Stimulated activated CD8-positive, alpha-beta memory T cell treated with anti-CD3 and anti-CD28 coated beads, Interleukin-4, amount 100 ng/mL, for 24 hours (primary cell): ENCODE measurements at places on chromosomes 7 and 10.

- no peak for DNase-seq
Measured at GRCh38 chr10:123134343-123134914, 1.3 kb upstream of the HMX3 start.

- no peak for DNase-seq
Measured at GRCh38 chr10:35364808-35365207, 28.5 kb downstream of the CCNY start.

GRCh38 chr7:150325110-150325611 lies 1.8 kb upstream of the ACTR3C start:
- no peak for DNase-seq

DNA sequence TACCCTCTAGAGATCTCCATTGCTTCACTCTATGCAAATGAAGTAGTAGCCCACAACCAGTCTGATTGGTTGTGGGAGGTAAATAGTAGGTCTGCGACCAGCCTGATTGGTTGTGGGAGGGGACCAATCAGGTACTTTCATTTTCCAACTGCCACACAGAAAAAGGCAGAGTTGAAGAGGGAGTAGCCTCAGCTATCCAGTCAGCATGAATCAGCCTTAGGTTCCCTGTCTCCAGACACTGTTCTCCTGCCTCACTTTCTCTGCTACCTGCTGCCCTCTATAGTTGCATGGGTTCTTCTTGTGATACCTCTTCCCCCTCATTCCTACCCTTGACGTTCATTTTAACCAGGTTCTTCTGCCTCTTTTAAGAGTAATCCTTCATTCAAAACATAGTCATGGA lies 114.5 kb upstream of the LYZL1 start:
- DNase-seq: no peak

DNA sequence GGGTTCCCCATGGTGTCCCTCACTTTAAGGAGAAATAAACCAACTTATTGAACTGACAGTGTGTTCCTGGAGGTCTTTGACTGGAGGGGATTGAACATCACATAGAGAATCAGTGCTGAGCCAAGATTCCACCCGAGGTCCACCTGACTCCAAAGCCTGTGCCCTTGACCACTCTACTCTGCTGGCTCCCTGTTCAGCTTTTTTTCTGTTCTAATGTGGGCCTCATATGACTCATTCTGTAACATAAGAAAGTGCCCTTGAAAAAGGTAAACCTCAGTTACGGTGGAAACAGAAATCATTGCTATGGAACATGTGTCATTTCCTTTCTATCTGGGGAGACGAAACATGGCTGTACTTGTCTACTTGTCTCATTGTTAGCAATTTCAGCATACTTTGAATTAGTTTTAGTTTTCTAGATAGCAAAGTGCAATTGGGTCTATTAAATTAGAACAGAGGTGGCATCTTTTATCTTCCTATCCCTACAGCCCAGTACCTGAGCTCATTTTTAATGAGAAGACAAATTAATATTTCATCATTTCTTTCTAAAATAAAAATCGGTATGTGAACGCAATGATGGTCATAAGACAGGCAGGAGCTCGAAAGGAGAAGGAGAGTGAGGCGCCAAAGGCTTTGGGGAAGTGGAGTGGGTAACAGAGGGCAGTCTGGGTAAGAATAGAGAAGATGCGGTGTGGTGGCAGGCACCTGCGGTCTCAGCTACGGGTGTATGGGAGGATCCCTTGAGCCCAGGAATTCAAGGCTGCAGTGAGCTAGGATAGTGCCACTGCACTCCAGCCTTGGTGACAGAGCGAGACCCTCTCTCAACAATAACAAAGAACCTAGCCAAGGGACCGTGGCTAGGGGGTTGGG lies 1.5 kb downstream of the GSDME start:
- no peak for DNase-seq

GRCh38 chr7:155489862-155490696 lies 32.1 kb downstream of the EN2 start:
- no peak for DNase-seq

GRCh38 chr7:11379641-11380040 lies 406.0 kb downstream of the PHF14 start:
- DNase-seq: no peak

DNA sequence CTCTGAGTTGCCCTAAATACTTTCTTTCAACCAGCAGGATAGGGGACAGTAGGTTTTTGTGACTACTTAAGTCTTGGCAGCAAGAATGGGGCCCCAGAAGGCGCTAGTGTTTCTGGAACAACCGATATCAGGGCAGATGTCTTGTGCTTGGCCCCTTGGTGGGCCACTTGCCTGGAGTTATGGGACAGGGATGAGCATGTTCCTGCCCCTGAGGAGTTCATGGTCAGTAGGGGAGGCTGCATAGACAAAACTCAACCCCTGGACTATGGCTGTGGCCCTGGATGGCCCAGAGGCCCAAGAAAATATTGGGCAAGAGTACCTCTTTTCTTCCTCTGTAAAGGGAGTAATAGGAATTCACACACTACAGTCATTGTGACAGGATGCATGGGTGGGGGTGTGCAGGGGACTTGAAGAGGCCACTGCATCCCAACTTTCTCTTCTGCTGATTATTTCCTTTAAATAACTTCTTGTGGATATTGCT lies 57.7 kb upstream of the IGFBP3 start:
- DNase-seq: no peak

- no peak for DNase-seq
Measured at GRCh38 chr10:122499012-122499411, 37.7 kb downstream of the HTRA1 start.

DNA sequence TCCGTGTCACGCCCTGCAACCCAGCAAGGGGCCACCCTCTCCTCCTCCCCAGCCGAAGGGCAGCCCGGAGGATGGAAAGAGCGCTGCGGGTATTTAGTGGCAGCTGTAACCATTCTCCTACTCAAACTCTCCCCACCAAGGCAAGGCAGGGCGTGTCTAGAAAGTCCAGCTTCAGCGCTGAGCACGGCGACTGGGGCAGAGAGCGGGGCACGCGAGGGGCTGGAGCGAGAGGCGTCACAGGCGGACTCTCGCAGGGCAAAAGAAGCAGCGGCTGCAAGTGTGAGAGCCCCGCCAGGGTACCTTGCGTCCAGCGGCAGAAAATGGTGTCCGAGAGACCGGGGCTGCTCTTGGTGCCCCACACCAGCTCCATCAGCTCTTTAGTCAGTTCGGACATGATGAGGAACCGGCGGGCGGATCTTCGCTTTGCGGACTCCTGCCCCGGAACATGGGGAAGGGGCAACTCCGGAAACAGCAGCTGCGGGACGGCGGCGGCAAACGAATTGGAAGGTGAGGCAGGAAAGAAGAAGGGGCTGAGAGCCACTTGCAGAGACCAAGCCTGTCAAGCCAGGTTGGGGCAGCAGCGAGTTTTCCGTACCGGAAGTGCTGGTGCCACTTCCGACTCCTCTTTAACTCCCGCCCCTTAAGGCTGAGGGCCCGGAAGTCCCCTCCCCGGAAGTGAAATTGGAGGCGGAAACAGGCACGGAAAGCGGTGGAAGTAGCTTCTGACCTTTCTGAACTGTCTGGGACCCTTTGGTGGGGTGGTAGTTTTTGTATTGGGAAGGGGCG lies at the start of gene MINDY3:
TSS of gene MINDY3 (minus strand) at position 602 of the 786 bp plus-strand sequence. CDS start at position 394, 208 bp downstream.
- peak; percentile 76 for DNase-seq

- DNase-seq: no peak
Measured at GRCh38 chr10:128297709-128298378, 171.6 kb upstream of the MKI67 start.

DNA sequence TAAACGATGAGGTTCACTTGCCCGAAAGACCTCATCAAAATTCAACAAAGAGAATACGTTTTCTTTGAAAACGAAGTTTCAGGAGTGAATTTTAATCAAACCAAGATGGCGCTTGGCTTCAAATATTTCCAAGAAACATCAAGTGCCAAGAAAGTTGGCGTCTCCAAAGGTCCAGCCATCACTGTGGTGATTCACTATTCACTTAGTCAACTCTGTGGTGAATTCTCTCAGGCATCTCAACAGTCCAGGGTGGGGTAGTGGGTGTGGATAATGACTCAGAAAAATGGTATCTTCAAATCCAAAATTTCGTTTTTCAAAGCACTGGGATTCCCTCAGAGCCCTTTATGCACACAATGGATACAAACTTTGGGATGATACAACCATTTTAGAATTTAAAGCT lies 133.1 kb downstream of the SVIL start:
- DNase-seq: no peak

DNA sequence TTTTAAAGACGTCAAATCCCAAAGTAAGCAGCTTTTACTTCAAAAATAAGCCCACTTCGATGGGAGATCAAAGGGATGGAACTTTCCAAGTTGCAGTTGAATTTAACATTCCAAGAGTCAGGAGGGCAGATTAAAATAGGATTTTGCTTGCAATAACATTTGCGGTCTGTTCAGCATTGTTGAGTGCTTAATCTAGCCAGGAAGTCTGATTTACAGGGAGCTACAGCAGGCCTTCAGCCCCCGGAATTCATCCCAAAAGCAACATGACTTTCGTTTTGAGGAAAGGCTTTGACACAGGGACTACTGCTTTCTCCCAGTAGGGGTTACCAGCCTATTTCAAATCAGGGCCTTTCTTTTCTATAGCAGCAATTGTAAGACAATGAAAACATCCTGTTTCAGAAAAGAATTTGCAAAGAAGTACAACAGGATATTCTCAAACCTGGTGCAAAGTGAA lies 279.6 kb upstream of the PITRM1 start:
- DNase-seq: no peak

DNA sequence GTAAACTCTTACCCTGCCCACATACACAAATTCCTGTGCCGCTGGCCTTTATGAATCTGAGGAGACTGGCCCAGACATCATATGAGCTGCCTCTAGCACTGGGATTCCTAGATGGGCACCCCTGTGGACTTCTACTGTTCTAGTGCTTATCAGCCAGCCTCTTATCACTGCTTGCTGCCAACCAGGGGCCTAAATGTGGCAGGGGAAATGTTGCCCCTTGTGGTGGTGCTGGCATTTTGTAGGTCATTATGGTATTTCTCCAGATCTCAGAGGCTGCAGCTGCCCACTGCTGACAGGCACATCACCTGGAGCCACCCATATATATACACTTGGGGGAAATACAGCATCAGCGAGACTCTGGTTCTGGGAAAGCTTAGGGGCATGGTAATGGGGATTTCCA lies 5.4 kb downstream of the SFR1 start:
- no peak for DNase-seq

DNA sequence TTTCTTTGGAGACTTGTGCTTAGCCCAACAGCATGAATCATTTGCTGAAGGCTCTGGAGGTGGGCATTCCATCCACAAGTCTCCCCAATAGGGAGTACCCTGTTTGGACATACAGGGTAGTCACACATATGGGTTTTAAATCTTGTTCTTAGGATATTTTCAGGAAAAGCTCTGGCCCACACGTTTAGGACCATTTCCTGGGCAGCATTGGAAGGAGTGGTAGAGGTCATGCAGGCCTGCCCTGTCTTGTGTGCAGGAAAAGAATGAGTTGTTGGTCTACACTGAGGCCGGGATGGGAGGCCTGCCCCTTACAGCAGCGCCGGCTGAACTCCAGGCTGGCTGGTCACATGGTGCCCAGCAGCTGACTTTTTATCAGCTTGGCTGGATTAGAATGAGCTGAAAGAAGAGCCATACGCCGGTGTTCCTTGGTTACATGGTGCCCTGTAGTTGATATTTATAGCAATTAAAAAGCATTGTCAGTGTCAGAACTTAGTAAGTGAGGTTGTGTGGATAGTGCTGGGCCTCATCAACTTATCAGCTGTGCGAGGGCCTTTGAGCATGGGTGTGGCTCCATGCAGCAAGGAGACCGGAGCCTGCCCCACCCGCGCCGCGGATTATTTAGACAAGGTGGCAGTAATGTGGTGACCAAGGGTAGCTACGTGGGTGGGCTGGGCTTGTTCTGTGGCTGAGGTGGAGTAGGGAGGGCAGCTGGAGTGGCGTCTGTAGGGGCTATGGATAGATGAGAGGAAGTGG lies 28.6 kb downstream of the OGDH start:
- no peak for DNase-seq

DNA sequence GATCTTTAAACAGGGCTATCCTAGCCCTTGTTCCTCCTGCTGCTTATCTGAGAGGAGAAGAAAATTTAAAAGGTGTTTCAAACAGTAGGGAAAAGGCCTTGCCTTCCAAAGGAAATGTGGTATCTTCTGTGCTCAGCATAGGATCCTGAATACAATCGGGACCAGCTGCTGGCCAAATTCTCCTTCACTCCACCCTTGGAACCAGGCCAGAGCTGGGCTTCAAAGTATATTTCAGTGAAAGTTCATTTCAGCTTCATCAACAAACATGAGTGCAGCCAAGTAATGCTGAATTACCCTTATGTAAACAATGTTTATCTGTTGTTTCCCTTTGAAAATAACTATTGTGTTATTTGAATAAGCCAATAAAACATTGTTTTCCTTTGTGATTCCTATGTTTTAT lies 146.5 kb upstream of the MEOX2 start:
- DNase-seq: no peak

DNA sequence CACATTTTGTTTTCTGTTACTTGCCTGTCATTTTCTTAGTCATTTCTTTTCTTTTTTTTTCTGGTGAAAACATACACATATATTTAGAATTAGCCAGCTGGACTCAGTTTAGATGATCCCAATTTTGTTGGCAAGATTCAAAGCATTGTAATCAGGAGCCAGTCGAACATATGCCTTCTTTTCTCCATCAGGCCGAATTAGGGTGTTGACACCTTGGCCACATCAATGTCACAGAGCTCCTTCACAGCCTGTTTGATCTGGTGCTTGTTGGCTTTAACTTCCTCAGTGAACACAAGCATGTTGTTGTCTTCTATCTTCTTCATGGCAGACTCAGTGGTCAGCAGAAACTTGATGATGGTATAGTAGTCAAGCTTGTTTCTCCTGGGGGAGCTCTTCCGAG lies 32.6 kb downstream of the PHF14 start:
- DNase-seq: no peak

DNA sequence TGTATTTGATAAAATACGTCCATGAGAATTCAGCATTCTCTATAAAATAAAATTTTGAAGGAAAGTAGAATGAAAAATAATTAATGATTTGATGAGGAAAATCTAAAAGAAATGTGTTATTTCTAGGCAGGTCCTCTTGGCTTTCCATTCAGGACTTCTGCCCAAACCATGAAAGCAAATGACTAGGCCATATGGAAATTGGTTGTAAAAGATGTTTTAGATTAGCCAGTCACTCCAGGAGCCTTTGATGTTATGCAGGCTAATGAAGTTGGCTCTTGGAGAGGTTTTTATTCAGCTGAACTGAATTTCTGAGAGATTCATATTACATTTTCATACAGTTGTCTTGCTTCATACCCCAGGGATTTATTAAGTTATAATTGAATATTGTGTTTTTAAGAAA lies 452.8 kb downstream of the SDK1 start:
- DNase-seq: no peak

- DNase-seq: no peak
Measured at GRCh38 chr10:11276449-11276990, 258.8 kb downstream of the CELF2 start.

- DNase-seq: no peak
Measured at GRCh38 chr7:47480576-47481538, 101.1 kb downstream of the TNS3 start.

- no peak for DNase-seq
Measured at GRCh38 chr10:7819121-7819460, 786 bp downstream of the TAF3 start.

GRCh38 chr7:29038463-29038862 lies 80.3 kb upstream of the TRIL start:
- DNase-seq: no peak

GRCh38 chr10:690372-691161 lies 1.1 kb upstream of the DIP2C start:
- no peak for DNase-seq
